ENCODE measurements at places on chromosomes 6 and 20.

GRCh38 chr6:167668019-167668753, 158.5 kb upstream of the AFDN start:
- no peak for DNase-seq

DNA sequence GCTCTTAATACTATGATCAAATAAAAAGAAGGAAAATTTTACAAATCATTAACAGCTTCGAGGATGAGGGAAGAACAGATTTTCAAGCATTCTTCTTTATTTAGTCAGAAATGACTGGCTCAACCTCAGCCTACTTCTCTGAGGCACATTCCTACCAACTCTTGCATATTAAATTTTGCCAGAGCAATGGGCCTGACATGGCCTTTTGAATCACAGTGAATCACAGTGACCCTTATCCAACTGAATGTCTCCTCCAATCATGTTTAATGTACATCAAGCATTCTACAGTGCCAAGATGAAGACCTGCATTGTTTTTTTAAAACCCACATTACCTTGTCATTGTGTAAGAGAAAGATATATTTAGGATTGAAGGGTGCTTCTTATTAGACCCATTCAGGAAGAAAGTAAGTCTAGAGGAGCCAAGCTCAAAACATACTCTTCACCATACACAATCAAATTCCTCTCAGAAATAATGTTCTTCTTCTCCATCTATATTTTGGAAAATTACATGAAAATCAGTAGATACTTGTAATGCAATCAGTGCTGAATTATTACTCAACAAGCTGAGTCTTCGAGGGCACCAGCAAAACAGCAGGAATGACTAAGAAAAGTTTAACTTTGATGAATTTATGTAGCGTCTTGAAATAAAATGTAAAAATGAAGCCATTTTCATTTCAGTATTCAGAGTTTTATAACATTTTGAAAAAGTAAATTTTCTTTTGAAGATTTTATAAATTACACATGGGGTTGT, 44.1 kb upstream of the MOXD1 start:
- DNase-seq: peak; percentile 69

- DNase-seq: no peak
Observed at GRCh38 chr20:15475483-15475882, 1097.8 kb downstream of the KIF16B start.

GRCh38 chr20:54345301-54345724, 130.1 kb upstream of the DOK5 start:
- peak; percentile 75 for DNase-seq

DNA sequence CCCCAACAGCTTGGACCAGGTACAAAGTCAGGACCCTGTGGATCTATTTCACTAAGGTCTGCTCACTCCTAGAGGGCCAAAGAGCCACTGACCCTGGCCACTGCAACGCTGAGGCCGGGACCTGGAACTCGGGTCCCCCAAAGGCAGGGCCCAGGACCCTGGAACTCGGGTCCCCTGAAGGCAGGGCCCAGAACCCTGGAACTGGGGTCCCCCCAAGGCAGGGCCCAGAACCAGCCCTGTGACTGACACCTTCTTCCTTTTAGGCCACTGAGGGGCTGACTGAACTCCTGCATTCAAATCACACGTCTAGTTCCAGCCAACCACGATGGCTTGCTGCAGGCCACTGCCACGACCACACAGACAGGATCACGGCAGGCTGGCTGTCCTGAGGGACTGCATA, 9.4 kb downstream of the TCFL5 start:
- no peak for DNase-seq

DNA sequence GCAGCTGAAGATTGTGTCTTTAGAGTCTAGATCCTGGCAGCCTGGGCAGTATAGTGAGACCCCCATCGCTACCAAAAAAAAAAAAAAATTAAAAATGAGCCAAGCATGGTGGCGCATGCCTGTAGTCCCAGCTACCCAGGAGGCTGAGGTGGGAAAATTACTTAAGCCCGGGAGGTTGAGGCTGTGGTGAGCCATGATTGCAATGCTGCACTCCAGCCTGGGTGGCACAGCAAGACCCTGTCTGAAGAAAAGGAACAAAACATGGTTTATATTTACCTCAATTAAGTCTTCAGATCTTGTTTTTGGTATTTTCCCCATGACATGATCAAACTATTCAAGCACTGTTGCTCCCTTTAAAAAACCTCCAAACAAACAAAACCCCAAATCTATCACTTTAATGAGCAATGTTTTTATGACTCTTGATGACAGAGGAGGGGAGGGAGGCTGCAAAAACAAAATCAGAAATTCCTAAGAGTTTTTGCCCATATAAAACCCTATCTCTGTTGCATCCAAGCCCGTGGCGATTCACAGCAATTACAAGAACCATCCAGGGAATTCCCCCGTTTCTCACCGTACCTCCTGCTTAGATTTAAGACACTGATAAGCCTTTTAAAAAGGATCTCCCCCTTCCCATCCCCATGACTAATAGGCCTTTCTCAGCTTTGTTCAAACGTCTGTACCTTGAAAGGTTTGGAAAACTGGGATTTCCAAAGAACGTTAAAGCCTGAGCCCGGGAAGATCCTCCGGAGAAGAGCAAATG, 259.9 kb downstream of the BMP7 start:
- DNase-seq: no peak
